Stimulated activated CD4-positive, alpha-beta T cell treated with anti-CD3 and anti-CD28 coated beads, Interleukin-4, amount 100 ng/mL, for 48 hours (primary cell): ENCODE measurements at places on chromosomes 7 and 10.

- DNase-seq, result no peak
Observed at GRCh38 chr7:22584179-22584578, 84.2 kb upstream of the STEAP1B start.

DNA sequence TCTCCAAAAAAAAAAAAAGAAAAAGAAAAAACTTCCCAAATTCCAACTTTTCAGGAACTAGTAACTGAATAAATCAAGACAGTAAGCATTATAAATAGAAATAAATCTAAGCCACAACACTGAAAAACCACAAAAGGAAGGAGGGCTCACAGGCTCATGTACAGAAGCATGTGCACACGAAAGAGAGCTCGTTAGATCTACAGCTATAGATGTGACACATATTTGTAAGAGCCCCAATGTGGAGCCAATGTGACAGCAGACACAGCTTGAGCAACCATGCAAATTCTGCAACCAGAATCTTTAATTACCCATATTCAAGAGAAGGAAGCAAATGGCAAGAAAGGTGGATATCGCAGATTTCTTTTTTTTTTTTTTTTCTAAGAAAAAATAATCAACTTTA is 94.7 kb downstream of the SORBS1 start:
- no peak for DNase-seq

GRCh38 chr7:102099474-102099873 is 187.2 kb upstream of the SH2B2 start:
- no peak for DNase-seq

GRCh38 chr7:151895008-151895630 is 18.2 kb upstream of the PRKAG2 start:
- DNase-seq, result no peak

GRCh38 chr10:591646-592045 is 97.8 kb downstream of the DIP2C start:
- no peak for DNase-seq

- peak; percentile 46 for DNase-seq
Observed at GRCh38 chr10:97572214-97572989, at the start of gene ANKRD2. Gene ANKRD2 (plus strand): TSS chr10:97572779. CDS start chr10:97572789, 10 bp downstream.
